ENCODE measurements at places on chromosomes 2 and 18. TPM values are rescaled to one million over a fixed set of nuclear protein-coding genes. Genes with fewer than 3 reads are reported as not detected.

The SAG gene
- total RNA-seq, result 1.3 TPM

The TBR1 gene
- total RNA-seq, result 0.17 TPM

The MYOM1 gene
- total RNA-seq, result 0.46 TPM

The HTR2B gene
- not detected for total RNA-seq

The PLA2R1 gene
- not detected for total RNA-seq

The DIPK1C gene
- total RNA-seq, result not detected

The TWIST2 gene
- total RNA-seq, result not detected

The EN1 gene
- not detected for total RNA-seq

The CLHC1 gene
- total RNA-seq, result 9.1 TPM

The DQX1 gene
- total RNA-seq, result 0.71 TPM

The ZCCHC2 gene
- total RNA-seq, result 11.5 TPM

The ABCG8 gene
- not detected for total RNA-seq

The NFATC1 gene
- total RNA-seq, result 10.4 TPM

The REG1B gene
- total RNA-seq, result not detected

The PLB1 gene
- 0.39 TPM for total RNA-seq

The LIMS4 gene
- 2.3 TPM for total RNA-seq

The RUFY4 gene
- total RNA-seq, result 1.3 TPM

The CKAP2L gene
- total RNA-seq, result 48.1 TPM

The FOXI3 gene
- total RNA-seq, result 0.11 TPM

The SPP2 gene
- not detected for total RNA-seq

The CROCC2 gene
- not detected for total RNA-seq

The MROH2A gene
- 0.92 TPM for total RNA-seq

The TMEM178A gene
- total RNA-seq, result 0.21 TPM

The DSC2 gene
- total RNA-seq, result not detected

The UGT1A5 gene
- not detected for total RNA-seq

The SLC9A4 gene
- 0.11 TPM for total RNA-seq

The SLC16A14 gene
- 3.0 TPM for total RNA-seq

The SERPINB11 gene
- total RNA-seq, result not detected

The EDAR gene
- not detected for total RNA-seq

The TLX2 gene
- not detected for total RNA-seq

The SLC8A1 gene
- not detected for total RNA-seq

The DYSF gene
- total RNA-seq, result 0.04 TPM

The CNOT11 gene
- 53.7 TPM for total RNA-seq

The HOXD12 gene
- 0.58 TPM for total RNA-seq

The TEKT4 gene
- not detected for total RNA-seq

The RAD51AP2 gene
- 0.24 TPM for total RNA-seq

The CYS1 gene
- total RNA-seq, result not detected
